ENCODE measurements at places on chromosomes 4 and X.
A peak's percentile ranks its signal among the peaks of the same experiment; 100 is the strongest.

GRCh38 chrX:102708900-102709299 lies 3.3 kb upstream of the GPRASP2 start:
- DNase-seq = no peak

DNA sequence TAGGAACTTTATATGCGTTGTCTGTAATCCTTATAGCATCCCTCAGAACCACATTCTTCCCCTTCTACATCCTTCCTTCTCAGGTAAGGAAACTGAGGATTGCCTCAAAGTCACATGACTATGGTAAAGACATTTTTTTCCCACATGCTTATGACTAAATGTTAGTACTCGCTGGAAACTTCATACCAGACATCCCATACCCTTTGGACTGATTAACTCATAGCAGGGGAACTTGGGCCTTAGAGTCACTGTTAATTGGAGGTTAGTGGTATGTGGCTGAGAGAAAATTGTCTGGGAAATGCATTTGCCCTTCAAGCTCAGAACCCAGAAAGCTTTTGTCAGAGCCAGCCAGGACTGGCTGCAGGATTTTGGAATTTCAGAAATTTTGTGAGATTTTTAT lies 155.0 kb downstream of the RELL1 start:
- no peak for DNase-seq

DNA sequence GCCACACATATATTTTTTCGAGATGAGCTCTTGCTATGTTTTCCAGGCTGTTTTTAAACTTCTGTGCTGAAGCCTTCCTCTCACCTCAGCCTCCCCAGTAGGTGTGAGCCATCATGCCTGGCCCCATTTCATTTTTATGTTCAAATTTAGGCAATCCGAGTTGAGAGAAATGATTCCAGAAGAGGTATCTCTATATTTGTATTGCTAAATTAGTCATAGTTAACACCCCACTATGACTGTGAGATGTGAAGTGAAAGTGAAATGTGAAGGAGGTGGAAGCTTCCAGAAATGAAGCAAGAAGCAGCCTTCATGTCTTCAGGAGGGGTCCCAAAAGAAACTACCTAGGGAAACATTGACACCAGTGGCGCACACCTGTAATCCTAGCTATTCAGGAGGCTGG lies 17.7 kb downstream of the APELA start:
- DNase-seq = no peak

- no peak for DNase-seq
Measured at GRCh38 chrX:102712216-102712966, at the start of gene GPRASP2. Gene GPRASP2 (plus strand): TSS chrX:102712448. CDS start chrX:102714870, 2,422 bp downstream.

DNA sequence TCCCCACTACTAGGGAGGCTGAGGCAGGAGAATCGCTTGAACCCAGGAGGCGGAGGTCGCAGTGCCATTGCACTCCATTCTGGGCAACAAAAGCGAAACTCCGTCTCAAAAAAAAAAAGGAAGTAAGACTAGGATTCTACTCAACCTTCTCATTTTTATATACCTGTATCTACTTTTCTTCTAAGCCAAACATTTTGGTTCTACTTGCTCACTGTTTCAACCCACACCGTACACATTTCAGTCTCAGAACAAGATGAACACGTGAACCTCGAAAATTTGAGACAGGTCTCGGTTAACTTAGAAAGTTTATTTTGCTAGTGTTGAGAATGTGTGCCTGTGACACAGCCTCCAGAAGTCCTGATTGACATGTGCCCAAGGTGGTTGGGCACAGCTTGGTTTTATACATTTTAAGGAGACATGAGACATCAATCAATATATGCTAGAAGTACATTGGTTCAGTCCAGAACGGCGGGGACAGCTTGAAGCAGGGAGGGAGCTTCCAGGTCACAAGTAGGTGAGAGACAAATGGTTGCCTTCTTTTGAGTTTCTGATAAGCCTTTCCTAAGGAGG lies 3.7 kb downstream of the ADD1 start:
- no peak for DNase-seq

DNA sequence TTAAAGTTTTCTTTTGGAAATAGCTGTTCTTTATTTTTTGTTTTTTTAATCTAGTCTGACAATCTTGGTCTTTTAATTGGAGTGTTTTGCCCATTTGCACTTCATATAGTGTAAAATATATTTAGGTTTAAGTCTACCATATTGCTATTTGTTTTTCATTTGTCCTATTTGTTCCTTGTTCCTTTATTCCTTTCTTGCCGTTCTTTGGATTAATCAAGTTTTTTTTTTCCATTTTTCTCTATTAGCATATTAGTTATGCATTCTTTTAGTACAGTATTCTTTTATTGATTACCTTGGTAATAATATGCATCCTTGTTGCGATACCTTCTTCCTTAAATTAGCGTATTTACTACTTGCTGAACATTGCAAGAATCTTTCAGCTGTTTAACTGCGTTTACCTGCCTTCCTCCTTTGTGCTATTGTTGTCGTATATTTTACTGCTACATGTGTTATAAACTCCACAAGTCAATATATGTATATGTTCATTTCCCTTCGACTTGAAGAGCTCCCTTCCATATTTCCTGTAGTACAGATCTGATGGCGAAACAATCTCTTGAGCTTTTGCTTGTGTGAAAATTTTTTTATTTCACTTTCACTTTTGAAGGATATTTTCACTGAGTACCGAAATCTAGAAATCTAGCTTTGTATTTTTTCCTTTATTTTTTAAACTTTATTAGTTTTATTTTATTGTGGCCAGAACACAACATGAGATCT lies 23.9 kb upstream of the RNF212 start:
- peak; percentile 69 for DNase-seq

- DNase-seq = no peak
Measured at GRCh38 chr4:155707251-155707650, 40.6 kb downstream of the GUCY1A1 start.

DNA sequence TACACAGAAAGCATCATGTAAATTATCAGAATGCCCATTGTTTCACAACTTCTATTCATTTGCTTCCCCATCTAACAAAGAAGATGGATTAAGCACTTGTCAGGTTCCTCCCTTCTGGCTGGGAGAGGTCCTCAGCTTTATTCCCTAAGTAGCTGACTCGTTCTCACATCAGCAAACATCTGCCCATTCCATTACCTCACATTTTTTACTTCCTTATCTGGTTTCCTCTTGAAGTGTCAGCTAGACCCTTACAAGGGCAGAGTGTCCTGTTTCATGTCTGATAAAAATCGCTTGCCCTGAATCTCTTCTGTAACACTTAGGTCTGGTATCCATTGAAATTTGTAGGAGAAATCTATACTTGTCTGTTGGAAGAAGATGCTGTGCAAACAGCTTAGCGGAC lies 34.7 kb downstream of the TMPRSS11A start:
- DNase-seq = no peak

DNA sequence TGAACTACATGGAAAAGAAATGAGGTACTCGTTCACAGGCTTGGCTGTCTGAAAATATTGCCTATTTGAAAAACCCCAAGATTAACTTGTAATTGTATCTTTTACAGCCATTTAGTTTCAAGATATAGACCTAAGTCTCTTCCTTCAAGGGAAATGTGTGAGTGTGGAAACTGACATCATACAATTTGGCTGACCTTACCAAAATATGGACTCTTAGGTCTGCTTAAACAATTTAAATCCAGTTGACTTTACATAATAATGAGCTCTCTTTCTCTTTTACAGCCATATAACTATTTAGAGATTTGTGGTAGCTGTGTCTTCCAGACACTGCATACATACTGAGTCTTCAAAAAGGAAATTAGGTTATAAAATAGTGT lies 186.9 kb downstream of the NR3C2 start:
- DNase-seq = no peak

DNA sequence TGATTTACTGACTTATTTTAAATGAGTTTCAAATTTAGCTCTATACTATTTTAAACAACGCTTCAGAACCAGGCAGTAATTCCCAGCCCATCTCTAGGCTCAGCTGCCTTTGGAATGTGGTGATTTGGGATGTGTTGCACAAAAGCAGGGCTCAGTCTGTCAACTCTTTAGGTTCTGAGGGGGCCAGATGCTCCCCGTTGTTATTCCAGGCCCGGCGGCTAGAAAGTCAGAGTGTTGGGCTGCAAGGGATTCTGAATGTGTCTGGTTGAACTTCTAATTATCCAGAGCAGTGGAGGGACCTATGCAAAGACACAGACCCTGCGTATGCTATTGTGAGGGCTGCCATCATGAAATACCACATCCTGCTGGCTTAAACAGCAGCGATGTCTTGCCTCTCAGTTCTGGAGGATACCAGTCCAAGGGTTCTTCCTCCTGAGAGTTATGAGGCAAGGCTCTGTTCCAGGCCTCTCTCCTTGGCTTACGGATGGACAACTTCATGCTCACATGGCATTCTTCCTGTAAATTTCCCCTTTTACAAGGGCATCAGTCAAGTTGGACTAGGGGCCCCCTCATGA lies 123.2 kb upstream of the TRIM2 start:
- no peak for DNase-seq

- DNase-seq = peak; percentile 68
Measured at GRCh38 chr4:78612398-78613178, 61.0 kb downstream of the ANXA3 start.

DNA sequence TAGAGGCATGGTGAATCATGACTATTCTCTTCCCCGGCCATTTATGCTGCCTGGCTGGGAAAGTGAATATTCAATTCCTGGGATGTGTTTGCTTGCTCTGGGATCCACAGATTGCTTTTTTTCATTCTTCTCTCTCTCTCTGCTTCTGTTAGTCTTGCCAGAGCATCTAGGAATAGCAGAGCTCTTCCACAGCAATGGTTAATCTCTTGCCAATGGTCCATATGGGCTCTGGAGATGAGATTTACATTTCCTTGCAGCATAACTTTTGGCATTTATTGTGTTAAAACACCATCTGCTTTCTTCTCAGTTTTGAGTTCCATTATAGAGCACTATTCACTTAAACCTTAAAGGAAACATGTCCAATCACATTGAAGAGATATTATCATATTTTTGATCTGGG lies 59.2 kb upstream of the GUCY1A1 start:
- no peak for DNase-seq

- no peak for DNase-seq
Measured at GRCh38 chr4:7197910-7198309, 5.6 kb downstream of the SORCS2 start.

DNA sequence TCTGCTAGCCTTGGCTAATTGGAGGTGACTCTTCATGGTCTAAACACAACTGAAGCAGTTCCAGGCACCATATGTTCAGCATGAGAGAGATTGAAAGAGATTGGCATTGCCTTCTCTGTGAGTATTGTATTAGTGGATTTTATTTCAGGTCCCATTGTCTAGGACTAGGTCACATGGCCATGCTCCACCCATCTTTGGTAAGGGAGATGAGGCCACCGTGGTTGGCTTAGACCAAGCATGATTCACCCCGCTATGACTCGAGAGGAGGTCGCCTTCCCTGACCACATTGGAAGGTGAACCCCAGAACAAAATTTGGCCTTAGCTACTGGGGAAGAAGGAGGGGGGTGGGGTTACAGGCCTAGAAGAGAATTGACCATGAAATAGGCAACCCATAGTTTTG lies 109.9 kb upstream of the BCOR start:
- DNase-seq = no peak

DNA sequence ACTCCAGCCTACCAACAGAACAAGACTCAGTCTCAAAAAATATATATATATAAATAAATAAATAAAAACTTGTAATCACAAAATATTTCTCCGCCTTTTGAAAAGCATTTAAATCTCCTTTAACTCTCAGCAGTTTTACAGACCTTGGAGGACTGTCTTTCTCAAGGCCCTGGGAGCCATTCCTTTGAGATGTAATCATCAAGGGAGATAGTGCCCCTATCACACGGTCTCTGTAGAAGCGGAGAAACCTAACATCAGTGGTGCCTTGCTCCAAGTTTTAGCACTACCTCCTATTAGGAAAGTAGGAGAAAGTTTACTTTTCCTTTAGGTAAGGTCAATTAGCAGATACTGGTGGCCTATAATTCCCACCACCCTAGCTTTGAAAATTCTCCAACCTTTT lies 58.5 kb downstream of the ANTXR2 start:
- DNase-seq = no peak

- no peak for DNase-seq
Measured at GRCh38 chrX:116757491-116757890, 294.7 kb upstream of the CT83 start.

DNA sequence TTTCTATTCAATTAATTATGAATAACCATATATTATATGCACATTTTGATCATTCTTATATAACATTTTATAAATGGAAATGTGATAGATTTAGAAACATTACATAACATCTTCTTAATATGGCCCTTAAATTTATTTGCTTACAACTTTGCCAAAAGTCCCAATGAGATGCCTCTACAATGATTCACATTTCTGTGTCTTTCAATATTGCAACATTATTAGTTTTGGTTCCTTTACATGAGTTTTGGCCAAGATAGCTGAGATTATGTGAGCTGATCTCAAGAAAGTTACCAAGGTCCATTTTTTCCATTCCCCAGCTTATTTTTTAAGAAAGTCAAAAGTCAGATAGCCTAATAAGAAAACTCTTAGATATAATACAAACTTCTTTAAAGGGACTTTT lies 361.2 kb downstream of the PCDH7 start:
- DNase-seq = no peak

- no peak for DNase-seq
Measured at GRCh38 chr4:186058980-186059316, 10.0 kb upstream of the TLR3 start.

DNA sequence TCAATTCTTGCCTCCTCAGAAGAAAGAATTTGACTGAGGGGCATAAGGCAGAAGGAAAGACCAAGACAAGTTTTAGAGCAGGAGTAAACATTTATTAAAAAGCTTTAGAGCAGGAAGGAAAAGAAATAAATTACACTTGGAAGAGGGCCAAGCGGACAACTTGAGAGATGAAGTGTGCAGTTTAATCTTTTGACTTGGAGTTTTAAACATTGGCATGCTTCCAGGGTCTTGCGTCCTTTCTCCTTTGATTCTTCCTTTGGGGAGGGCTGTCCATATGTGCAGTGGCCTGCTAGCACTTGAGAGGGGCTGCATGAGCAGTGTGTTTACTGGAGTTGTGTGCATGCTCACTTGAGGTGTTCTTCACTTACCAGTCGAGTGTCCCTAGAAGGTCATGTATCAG lies 275.8 kb upstream of the IL1RAPL1 start:
- DNase-seq = no peak

GRCh38 chr4:55458611-55459010 lies 62.9 kb downstream of the TMEM165 start:
- no peak for DNase-seq

- DNase-seq = no peak
Measured at GRCh38 chr4:151184523-151185458, 85.4 kb downstream of the RPS3A start.

GRCh38 chr4:151753056-151753455 lies 7.8 kb downstream of the GATB start:
- DNase-seq = no peak

DNA sequence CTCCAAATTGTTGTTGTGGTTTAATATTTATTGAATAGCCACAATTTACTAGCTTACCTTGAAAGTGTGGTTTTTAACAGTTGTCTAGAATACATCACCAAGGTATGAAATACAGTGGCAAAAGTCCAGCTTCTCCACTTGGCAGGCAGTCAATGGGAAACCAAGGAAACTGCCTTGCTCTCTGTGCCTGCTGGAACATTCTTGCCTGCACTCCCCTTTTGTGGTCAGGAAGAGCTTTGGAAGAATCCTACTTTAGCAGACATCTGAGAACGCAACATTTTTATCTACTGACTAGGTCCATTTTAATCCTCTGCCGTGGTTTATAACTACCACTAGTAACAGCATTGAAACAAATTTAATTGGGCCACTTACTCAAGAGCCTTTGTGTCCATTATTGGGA lies 64.5 kb downstream of the TENM3 start:
- DNase-seq = no peak
